Stimulated activated CD4-positive, alpha-beta T cell treated with anti-CD3 and anti-CD28 coated beads, TNF-alpha, amount 100 ng/mL, for 24 hours (primary cell): ENCODE measurements at places on chromosomes 5 and 9.

GRCh38 chr9:132517815-132518550 lies 64.4 kb upstream of the BARHL1 start:
- no peak for DNase-seq

DNA sequence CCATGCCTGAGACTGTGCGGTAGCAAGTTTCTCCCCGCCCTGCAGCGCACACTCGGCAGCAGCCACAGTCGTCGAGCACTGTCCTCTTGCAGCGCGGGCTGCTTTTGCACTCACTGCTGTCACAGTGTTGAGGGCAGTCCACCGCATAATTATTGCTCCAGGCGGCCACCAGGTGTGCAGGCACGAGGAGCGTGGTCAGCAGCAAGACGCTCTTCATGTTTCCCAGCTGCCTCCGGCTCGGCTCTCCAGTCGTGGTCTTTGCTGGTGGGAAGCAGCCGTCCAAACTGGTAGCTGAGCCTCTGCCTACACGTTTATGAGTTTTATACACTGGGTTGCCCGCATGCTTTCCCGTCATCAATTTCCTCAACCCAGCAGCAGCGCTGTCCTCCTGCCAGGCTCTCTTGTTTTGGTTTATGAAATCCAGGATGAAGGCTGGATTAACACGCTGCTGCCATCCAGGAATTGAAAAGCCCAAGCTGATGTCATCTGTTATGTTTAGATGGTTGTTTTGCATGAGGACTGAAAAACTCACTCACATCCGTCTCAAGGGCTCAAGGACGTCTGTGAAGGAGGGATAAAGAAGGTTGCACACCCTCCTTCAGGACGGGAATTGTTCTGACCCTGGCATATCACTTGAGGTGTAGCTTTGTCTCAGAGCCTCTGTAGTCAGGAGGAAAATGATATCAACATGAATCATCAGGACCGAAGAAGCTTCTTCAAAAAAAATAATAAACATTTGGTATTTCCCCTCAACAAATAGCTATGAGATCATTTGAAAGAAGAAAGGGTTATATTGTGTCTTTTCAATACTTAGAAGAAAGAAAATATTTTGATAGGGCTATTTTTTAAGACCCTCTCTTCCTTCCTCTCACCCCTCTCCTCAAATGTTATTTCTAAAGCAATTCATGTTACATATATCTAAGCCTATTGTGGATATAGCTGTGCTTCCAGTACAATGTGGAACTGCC lies at the start of gene ESM1:
TSS of gene ESM1 (minus strand) at position 293 of the 968 bp plus-strand sequence. CDS start at position 217, 76 bp downstream.
- no peak for DNase-seq

DNA sequence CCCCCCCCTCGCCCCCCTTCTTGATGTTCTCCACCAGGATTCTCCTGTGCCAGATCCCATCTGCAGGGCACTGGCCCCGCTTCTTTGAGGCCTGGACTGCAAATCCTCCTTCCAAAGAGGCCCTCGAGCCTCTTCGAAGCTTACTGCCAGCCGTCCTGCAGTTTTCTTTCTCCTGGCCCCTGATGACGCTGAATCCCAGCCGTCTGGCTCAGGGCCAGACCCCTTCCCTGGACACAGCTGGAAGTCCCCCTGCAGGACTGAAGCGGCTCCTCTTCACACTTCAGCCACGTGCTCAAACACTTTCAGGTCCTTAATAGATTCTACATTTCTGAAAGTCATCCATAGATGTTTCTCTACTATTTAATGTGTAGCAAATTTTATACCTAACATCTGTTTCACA lies 121.5 kb downstream of the EHMT1 start:
- no peak for DNase-seq

DNA sequence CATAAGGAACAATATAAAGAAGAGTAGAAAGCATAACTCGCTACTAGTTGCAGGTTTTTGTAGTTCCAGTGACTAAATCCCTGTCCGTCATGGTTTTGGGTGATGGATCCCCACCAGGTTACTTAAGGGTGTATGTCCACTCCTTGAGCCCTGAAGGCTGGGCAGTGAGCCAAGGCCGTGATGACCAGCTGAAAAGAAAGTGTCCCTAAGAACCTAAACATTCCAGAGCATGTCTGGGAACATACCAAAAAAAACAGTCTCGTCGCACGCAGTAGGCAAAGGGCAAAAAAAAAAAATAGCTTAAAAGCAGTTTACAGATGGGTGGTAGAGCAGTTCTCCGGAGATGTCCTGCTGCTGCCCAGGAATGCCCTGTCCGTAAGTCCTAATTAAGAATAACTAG lies 21.4 kb upstream of the SNAPC3 start:
- DNase-seq = no peak

- DNase-seq = no peak
These were observed 1.9 kb downstream of the MIGA2 start for GRCh38 chr9:129038109-129038852.

- no peak for DNase-seq
These were observed 15.8 kb downstream of the ERGIC1 start for GRCh38 chr5:172849606-172850453.

DNA sequence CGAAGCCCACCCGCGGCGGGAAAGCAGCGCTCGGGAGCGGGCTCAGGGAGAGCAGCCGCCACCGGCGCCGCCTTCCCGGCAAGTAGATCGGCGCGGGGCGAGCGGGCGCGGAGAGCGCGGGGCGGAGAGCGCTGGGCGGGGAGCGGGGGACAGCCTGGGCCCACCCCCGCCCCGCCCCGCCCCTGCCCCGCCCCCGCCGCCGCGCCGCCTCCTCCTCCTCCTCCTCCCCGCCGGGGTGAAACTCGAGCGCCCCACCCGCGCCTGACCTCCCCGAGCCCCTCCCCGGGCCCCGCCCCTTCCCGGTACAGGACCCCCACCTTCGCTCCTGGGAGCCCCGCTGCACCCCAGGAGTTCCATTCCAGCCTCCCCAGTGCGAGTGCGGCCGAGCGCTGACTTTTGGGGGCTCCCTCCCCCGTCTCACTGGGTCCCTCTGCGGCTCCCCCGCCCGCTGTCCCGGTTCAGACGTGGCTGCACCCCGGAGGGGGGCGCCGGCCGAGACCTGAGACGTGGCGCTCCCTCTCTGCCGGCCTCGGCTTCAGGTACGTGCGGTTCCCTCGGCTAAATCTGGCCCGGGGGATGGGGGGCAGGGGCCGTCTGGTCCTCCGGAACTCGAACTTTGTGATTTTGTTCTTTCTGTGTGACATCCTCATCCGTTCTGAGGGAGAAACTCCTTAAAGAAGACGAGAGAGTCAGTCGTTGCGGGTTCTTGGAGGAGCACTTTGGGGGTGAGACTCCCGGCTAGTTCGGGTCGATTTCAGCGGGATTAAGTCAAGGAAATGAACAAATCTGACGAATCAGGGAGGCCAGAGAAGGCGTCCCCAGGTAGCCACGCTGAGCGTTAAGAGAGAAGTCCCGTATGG lies at the start of gene SEMA5A:
TSS of gene SEMA5A (minus strand) at position 84 of the 860 bp plus-strand sequence. CDS start 166,129 bp downstream, outside the sequence.
- peak; percentile 2 for DNase-seq

GRCh38 chr5:76388236-76388635 lies 14.8 kb upstream of the IQGAP2 start:
- DNase-seq = no peak

DNA sequence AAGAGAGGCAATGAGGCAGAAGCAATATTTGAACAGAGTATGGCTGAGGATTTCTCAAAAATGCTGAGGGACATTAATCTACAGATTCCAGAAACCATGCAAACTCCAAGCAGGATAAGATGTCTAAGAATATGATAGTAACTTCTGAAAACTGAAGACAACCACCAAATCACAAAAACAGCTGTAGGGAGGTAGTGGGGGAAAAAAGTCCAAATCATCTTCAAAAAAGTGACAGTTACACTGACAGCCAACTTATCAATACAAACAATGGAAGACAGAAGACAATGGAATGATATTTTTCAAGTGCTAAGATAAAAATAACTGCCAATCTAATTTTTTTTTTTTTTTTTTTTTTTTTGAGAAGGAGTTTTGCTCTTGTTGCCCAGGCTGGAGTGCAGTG lies 30.5 kb downstream of the CMYA5 start:
- no peak for DNase-seq

DNA sequence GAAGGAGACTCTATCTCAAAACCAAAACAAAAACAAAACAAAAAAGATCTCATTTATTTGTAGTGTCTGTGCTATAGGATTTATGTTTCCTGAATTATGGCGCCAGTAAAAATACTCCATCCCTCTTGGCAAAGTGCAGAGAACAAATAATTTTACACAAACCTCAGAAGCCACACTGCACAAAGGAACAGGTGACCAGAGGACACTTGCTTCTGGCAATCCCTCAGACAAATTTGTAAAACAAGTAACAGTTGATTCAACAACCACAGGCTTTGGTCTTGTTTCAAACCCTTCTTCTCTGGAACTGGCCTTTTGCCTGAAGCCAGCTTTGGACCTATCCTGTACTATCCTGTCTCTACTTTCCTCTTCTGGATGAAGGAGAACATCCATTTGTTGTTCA lies 502.1 kb downstream of the DMAC1 start:
- DNase-seq = no peak

DNA sequence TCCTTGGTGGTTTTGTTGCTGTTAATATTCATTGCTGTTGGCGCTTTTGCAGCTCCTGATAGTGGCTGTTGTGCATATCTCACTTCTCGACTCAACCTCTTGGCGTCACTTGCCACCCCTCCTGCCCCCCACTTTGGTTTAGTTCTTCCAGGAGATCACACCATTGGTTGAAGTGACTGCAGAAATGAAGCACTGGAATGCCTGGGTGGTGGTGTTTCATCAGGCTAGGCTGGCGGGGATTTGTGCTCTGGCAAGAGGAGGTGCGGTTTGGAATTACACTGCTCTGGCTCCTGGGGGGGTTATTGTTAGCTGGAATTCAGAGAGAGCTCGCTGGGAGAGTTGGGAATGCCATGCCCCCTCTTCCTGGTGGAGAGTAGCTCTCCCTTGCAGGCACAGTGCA lies 11.5 kb downstream of the PRRC2B start:
- DNase-seq = no peak

DNA sequence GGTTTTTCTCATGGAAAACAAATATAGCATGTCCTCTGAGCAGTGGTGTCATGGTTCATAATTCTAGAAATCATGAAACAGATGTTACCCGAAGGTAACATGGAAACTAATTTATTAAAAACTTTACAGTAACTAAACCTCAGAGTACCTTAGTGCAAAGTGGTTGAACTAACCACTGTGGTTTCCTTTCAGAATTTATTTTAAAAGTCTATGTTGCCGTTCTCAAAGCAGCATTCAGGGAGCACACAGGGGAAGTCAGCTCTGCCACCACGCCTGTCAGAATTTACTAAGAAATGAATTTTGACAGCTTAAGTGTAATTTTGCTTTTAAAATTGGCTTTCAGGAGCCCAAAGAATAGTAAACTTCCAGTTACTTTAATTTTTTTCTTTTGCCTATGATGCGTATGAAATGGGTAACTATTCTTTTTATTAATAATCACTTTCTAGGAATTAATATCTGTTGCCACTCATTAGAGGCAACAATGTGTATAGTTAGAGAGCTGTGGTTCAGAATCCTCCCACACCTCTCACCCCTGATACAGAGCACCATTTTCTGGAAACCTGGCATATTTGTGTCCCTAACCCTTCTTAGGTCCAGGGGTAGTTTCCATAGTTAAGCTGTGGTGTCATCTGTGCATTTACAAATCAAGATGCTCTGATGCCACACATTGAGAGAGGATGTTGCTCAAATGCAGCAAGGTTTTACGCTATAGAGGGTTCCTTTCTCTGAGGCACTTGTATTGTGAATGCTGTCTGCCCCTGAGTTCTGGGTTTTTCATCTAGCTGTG lies 202.6 kb downstream of the ZSWIM6 start:
- DNase-seq = no peak

- no peak for DNase-seq
These were observed 7.6 kb upstream of the GPBP1 start for GRCh38 chr5:57166276-57166675.

GRCh38 chr5:62341783-62342475 lies 35.9 kb downstream of the KIF2A start:
- DNase-seq = no peak

DNA sequence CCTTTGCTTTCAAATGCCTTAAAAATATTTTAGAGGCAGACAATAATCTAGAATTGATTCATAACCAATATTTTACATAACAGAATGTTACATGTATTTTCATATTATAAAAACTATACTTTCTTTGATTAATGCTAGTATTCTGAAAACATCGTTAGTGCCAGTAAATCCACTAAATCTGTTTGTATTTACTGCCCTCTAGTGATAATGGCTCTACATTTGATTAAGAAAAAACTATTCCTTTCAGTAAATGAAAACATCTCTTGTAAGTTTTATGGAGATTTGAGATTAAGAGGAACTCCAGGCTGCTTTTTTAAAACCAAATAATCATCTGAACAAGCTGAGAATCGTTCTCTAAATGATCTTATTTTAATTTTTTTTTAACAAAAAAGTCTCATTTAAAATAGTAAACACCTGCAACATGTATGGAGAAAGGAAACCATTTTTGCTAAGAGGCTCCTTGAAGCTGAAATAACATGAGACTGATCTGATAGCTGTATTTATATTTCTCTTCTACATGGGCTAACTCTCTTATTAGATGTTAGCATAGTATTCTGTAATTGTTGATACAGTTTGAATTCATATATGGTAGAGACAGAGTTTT lies 424.7 kb downstream of the RAB3C start:
- DNase-seq = no peak

DNA sequence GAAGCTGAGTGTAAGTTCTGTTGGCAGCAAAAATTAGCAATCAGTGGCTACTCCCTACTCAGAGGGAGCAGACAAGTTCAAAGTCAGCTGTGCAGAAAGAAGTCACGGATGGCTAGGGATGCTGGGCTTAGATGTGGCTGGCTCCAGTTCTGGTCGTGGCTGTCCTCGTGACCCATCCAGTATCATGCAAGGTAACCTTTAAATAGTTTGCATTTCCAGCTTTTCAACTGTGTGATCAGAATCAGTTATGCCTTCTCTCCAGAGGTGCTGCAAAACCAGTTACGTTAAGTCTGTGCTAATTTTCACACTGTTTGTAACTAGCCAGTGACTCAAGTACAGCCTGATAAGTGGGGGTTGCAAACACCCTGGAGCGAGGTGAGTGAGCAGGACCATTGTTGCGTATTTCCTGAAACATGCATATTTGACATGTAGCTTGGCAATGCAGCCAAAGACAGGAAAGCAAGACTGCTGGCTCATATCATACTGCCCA lies 302.4 kb downstream of the ATPSCKMT start:
- no peak for DNase-seq

DNA sequence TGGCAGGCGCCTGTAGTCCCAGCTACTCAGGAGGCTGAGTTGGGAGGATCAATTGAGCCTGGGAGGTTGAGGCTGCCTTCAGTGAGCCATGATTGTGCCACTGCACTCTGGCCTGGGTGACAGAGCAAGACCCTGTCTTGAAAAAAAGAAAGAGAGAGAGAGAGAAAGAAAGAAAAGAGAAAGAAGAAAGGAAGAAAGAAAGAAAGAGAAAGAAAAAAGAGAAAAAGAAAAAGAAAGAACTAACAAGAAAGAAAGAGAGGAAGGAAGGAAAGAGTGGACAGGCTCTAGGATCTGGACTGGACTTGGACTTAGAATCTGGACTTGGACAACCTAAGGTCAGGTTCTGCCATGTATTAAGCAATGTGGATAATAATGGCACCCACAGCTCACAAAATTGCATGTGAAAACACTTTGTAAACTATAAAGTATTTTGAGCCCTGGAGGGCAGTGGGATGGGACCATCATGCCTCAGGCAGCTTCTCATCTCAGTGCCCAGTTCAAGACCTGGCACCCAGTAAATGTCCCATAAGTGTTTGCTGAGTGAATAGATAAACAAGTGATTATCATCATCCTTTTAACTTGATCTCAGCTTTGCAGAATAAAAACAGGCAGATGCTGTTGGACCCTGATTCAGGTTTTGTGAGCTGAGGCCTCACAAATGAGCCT lies 12.8 kb upstream of the PHF19 start:
- DNase-seq = no peak
